Activated B cell treated with CpG ODN at 0.5 μM for 24 hours (primary cell): ENCODE measurements at places on chromosomes 12 and 14. TPM values are rescaled to one million over a fixed set of nuclear protein-coding genes. Genes with fewer than 3 reads are reported as not detected.

DNA sequence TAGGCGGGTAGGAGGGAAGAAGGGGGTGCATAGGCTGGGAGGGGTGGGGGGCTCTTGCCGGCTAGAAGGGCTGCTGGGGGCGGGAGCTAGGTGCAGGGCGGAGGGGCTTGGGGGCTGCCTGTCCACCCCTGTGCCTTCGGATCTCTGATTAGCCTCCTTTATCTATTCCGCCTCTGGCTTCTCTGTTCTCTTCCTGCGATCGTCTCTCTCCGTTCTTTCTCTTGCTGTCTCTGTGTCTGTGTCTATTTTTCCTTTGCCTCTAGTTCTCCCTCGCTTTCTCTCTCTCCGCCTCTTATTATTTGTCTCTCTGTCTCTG is 166.7 kb upstream of the LHX5 start:
- H3K27ac ChIP-seq = no peak overlapping the region
- no peaks in the 10 kb centered on the region for H3K36me3 ChIP-seq
- no peak overlapping the region for H3K4me3 ChIP-seq
- H3K27me3 ChIP-seq = peaks cover 34% of the 10 kb centered on the region

DNA sequence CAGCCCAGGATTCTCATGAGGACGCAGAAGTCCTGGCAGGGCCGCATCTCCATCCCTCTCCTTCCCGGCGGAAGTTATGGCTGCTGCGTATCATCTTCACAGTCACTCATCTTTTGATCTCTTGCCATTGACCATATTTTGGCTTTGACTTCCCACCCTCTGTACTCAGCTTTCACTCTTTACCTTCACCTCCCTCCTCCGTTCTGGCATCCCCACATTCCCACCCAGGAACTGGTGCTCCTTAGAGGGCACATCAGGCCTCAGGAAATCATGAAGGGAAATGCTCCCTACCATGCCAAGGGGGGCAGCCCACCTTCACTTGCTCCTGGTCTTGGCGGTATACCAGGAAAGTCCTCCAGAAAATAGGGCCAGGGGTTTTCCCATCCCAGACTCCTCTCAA is 1.3 kb downstream of the TEX52 start:
- H3K4me1 ChIP-seq = peaks cover 2% of the 10 kb centered on the region
- no peak for DNase-seq
- no peak overlapping the region for H3K4me3 ChIP-seq
- H3K27ac ChIP-seq = no peak overlapping the region
- peaks cover 26% of the 10 kb centered on the region for H3K36me3 ChIP-seq
- no peaks in the 10 kb centered on the region for H3K27me3 ChIP-seq

DNA sequence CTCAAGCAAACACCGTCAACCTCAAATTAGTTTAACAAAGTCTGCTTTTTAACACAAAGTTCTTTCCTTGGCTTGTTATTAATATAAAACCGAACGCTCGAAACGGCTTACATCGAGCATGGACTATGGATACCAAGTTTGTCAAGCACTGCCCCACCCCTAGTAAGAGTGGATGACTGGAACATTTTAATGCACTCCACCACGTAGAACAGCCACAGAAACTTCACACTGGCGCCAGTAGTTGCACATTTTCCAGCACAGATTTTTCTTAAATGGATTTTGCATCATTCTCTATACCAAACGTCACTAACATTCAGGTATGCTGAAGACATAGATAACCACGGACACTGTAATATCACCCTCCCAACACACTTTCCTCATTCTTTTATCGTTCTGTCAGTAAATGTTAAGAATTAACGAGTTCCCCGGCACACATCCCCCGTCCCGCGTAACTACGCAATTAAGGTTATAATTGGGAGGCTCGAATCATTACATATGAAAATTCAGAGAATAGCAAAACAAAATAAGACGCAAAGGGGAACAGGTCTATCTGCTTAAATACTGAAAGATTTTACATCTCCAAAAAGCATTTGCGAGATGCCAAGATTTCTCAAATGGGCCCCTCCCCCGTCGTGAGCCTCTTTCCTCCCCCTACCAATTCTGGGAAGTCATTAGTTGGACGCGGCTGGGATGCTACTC is 990 bp downstream of the FERMT2 start:
- H3K27ac ChIP-seq = no peak overlapping the region
- no peak for DNase-seq
- H3K4me3 ChIP-seq = peak overlapping the region; percentile 84
- peaks cover 45% of the 10 kb centered on the region for H3K27me3 ChIP-seq
- no peaks in the 10 kb centered on the region for H3K36me3 ChIP-seq

- peaks cover 33% of the 10 kb centered on the region for H3K4me1 ChIP-seq
- H3K27me3 ChIP-seq = no peaks in the 10 kb centered on the region
- H3K27ac ChIP-seq = no peak overlapping the region
- no peak overlapping the region for H3K4me3 ChIP-seq
- H3K36me3 ChIP-seq = peaks cover 30% of the 10 kb centered on the region
These were observed 26.0 kb downstream of the ADIPOR2 start for GRCh38 chr12:1716911-1717310.

GRCh38 chr12:128940974-128941373 is 87.7 kb downstream of the GLT1D1 start:
- no peak overlapping the region for H3K27ac ChIP-seq
- no peak for DNase-seq
- H3K4me1 ChIP-seq = no peaks in the 10 kb centered on the region
- H3K36me3 ChIP-seq = no peaks in the 10 kb centered on the region
- peaks cover 4% of the 10 kb centered on the region for H3K27me3 ChIP-seq

- H3K36me3 ChIP-seq = no peaks in the 10 kb centered on the region
- H3K27ac ChIP-seq = no peak overlapping the region
- H3K27me3 ChIP-seq = no peaks in the 10 kb centered on the region
- H3K4me1 ChIP-seq = no peaks in the 10 kb centered on the region
These were observed 198.1 kb downstream of the SLC38A4 start for GRCh38 chr12:46627686-46628085.

Gene PSME2
- total RNA-seq = 285 and 312 TPM in 2 replicates

- H3K4me1 ChIP-seq = no peaks in the 10 kb centered on the region
- no peak overlapping the region for H3K27ac ChIP-seq
- peaks cover 8% of the 10 kb centered on the region for H3K36me3 ChIP-seq
- no peaks in the 10 kb centered on the region for H3K27me3 ChIP-seq
These were observed 32.6 kb upstream of the MTERF2 start for GRCh38 chr12:107019546-107019945.

Gene CCDC175
- total RNA-seq = not detected in 2 replicates

DNA sequence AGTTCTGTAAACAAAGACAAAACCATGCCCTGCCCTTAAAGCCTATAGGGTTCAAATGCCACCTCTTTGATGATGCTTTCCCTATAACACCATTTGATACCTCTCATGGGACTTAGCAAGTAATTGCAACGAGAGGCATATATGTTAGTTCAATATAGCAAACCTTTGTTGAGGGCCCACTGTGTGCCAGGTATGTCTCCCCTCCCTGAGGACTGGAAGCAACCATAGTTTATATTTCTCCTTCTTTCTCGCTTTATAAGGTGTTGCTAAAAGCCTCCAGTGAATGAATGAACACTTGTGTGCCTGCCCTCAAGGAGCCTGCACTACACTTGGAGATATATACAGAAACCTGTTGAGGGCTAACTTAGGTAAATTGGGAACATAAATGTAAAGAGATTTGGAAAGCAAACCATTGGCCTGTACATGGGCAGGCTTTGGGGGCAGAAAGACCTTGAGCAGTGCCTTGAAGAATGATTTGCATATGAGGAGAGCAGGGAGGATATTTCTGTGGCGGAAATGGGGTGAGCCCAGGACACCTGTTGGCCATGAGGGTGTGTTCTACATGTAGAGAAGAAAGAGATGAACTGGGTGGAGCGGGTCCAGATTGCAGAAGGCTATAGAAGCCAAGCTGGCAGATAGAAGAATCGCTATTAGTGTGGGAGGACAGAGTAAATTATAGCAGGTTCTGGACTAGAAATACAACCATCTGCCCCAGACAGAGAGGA is 1.8 kb upstream of the CKAP4 start:
- peaks cover 6% of the 10 kb centered on the region for H3K36me3 ChIP-seq
- H3K4me1 ChIP-seq = peaks cover 46% of the 10 kb centered on the region
- no peak for DNase-seq
- no peaks in the 10 kb centered on the region for H3K27me3 ChIP-seq
- peak overlapping the region; percentile 80 for H3K4me3 ChIP-seq

- H3K27ac ChIP-seq = no peak overlapping the region
- no peak for DNase-seq
- H3K36me3 ChIP-seq = no peaks in the 10 kb centered on the region
- H3K27me3 ChIP-seq = peaks cover 19% of the 10 kb centered on the region
- H3K4me3 ChIP-seq = no peak overlapping the region
These were observed 120.2 kb upstream of the RFLNA start for GRCh38 chr12:124174451-124175348.

- peaks cover 36% of the 10 kb centered on the region for H3K4me1 ChIP-seq
- peaks cover 59% of the 10 kb centered on the region for H3K36me3 ChIP-seq
- no peak overlapping the region for H3K4me3 ChIP-seq
- DNase-seq = no peak
These were observed 18.3 kb downstream of the MTRFR start for GRCh38 chr12:123251403-123252076.

Gene OTX2
- total RNA-seq = not detected in 2 replicates

GRCh38 chr12:106309671-106310505 is 7.4 kb downstream of the TCP11L2 start:
- DNase-seq = no peak
- peaks cover 60% of the 10 kb centered on the region for H3K4me1 ChIP-seq
- H3K4me3 ChIP-seq = no peak overlapping the region
- peak overlapping the region; percentile 37 for H3K27ac ChIP-seq

Gene OR4N2
- not detected in 2 replicates for total RNA-seq

Gene SMIM41
- 0.24 TPM in 1 of 2 replicates, not detected in the other for total RNA-seq

DNA sequence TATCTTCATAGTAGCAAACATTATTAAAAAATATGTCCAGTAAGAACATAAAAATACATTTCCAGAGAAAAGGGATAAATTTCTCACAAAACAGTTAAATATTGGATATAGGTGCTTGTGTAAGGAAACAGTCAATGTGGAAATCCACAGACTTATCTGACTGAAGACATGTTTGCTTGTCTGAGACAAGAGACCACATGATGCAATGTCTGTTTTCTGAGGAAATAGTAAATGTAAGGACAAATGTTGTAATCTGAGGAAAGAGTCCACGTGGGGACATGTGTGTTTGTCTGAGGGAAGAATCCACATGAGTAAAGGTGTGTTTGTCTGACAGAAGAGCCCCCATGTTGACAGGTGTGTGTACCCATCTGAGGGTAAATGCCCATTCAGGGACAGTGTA is 1093.2 kb downstream of the TMEM121 start:
- no peaks in the 10 kb centered on the region for H3K36me3 ChIP-seq
- no peak overlapping the region for H3K4me3 ChIP-seq
- H3K27ac ChIP-seq = no peak overlapping the region

Gene HOXC12
- not detected in 2 replicates for total RNA-seq

DNA sequence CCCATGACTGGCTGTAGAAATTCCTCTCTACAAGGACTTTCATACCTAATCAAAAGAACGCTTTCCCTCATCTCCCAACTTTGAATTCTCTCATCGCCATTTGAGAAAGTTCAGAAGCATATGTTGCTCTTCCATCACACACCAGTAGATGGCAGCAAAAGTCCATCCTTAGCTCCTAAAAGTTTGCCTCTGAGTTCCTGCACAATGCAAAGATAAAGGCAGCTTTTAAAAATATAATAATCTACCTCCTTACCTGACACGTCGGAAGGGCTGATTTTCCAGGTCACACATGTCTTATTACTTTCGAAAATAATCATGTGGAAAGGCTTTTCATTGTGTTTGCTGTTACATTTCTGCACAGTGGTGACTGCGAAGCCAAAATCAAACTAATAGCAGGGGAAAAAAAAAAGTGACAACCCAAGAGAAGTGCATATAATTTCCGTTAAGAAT is 456.7 kb upstream of the SEL1L start:
- no peak overlapping the region for H3K4me3 ChIP-seq
- H3K27ac ChIP-seq = no peak overlapping the region
- DNase-seq = no peak
- H3K4me1 ChIP-seq = no peaks in the 10 kb centered on the region
- H3K36me3 ChIP-seq = no peaks in the 10 kb centered on the region

GRCh38 chr12:43320281-43320680 is 231.7 kb downstream of the ADAMTS20 start:
- H3K27me3 ChIP-seq = no peaks in the 10 kb centered on the region
- no peak for DNase-seq
- no peak overlapping the region for H3K4me3 ChIP-seq
- H3K36me3 ChIP-seq = no peaks in the 10 kb centered on the region
- H3K4me1 ChIP-seq = no peaks in the 10 kb centered on the region
- no peak overlapping the region for H3K27ac ChIP-seq

GRCh38 chr14:102262929-102263462 is 42.0 kb downstream of the MOK start:
- DNase-seq = no peak
- H3K27me3 ChIP-seq = peaks cover 3% of the 10 kb centered on the region
- no peaks in the 10 kb centered on the region for H3K4me1 ChIP-seq
- no peak overlapping the region for H3K27ac ChIP-seq
- no peak overlapping the region for H3K4me3 ChIP-seq

Gene TMCC3
- 24.2 and 28.0 TPM in 2 replicates for total RNA-seq

Gene PPP1R1A
- total RNA-seq = not detected in 2 replicates

- H3K27me3 ChIP-seq = no peaks in the 10 kb centered on the region
- no peak for DNase-seq
- no peak overlapping the region for H3K4me3 ChIP-seq
- no peak overlapping the region for H3K27ac ChIP-seq
- H3K4me1 ChIP-seq = no peaks in the 10 kb centered on the region
- H3K36me3 ChIP-seq = no peaks in the 10 kb centered on the region
These were observed 96.7 kb downstream of the NUAK1 start for GRCh38 chr12:106042037-106042436.

Gene RPL36AL
- total RNA-seq = 150 and 166 TPM in 2 replicates

Gene ZFHX2
- total RNA-seq = 2.2 and 2.6 TPM in 2 replicates

Gene MIPOL1
- total RNA-seq = not detected in 2 replicates

DNA sequence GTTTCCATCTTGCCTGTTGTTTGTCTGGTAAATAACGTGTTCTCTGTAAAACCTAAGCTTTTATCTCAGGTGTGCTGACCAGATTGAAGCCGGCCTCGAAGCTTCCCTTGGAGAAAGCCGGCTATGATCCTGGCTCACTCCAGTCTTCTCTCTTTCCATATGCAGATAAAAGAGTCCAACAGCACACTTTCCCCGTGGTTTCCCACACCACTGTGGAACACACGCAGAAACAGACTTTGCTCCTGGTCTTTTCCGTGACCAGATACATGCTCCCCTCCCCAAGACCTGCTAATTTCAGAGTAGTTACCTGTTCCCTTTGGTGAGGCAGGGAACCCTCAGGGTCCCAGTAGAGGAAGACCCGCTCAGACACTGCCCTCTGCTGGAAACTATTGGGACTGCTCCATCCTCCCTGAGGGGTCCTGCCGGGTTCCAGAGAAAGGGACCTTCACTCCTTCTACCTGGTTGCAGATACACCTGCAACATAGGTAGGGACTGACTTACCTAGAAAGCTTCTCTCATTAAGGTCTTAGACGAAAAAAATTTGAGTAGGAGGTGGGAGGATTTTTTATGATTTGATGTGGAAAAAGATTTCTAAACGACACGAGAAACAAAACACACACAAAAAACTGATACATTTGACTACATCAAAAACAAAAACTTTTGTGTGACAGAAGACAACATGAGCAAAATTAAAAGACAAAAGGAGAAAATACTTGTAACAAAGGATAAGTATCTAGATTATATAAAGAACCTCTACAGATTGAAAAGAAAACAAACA is 415.4 kb upstream of the CCDC196 start:
- peak; percentile 48 for DNase-seq
- peaks cover 7% of the 10 kb centered on the region for H3K27me3 ChIP-seq
- no peak overlapping the region for H3K4me3 ChIP-seq

- H3K27ac ChIP-seq = no peak overlapping the region
- H3K27me3 ChIP-seq = peaks cover 27% of the 10 kb centered on the region
- DNase-seq = no peak
- H3K4me3 ChIP-seq = no peak overlapping the region
These were observed 400.6 kb downstream of the RGS6 start for GRCh38 chr14:72332871-72333270.
